Effector memory CD4-positive, alpha-beta T cell (primary cell): ENCODE measurements at places on chromosomes 1 and 21.
A peak's percentile ranks its signal among the peaks of the same experiment; 100 is the strongest.

DNA sequence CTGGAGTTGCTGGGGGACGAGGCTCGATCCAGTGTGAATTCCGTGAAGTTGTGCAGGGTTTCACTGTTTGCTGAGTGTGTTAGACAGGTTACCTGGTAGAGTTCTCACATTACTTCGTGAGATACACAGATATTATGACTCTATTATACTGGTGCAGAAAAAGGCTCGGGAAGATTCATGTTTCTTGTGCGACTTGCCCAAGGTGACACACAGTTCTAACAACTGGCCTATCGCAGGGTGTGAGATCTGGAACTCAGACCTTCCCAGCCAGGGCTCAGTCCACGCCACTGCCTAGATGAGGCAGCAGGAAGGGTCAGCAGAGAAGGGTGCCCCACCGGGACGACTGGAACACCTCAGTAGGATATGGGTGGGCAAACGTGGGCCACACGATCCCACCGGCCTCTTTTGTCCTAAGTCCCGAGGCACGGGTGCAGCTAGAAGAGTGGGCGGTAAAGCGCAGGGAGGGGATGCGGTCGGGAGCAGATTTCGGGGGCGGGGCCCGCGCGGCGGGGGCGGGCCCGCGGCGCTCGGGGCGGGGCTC is 296 bp upstream of the RNPEP start:
- DNase-seq = peak; percentile 57

DNA sequence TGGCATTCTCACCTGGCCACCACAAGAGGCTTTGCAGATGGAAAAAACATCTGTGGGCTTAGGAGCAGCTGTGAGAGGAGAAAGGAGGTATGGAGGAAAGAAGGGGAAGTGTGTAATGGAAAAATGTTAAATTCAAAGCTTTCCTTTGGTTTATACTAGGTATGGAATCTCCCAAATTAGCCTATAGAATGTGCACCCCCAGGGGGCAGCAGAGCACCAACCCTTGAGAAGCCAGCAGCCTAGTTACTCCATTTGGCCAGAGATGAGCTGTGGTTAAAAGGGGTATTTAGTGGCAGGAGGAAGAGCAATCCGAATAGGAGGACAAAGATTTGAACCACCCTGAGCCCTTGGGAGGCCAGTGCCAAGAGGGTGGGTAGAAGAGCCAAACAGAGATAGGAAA is 97.5 kb upstream of the CTTNBP2NL start:
- no peak for DNase-seq

DNA sequence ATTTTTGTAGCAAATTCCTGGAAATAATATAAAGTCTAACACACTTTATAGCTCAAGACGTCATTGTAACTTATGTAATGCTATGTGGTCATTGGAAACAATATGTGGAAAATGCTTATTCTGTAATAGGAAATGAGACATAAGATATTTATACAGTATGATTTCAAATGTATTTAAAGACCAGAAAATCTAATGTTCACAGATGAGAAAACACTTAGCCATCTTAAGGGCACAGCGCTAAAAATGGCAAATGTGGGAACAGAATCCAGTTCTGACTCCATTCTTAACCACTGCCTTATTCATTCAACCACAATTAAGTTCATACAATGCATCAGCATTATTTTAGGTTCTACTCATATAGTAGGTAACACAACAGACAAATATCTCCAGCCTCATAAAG is 12.5 kb downstream of the CSDE1 start:
- DNase-seq = no peak

- no peak for DNase-seq
These were observed 6.0 kb downstream of the S100B start for GRCh38 chr21:46598581-46599572.

DNA sequence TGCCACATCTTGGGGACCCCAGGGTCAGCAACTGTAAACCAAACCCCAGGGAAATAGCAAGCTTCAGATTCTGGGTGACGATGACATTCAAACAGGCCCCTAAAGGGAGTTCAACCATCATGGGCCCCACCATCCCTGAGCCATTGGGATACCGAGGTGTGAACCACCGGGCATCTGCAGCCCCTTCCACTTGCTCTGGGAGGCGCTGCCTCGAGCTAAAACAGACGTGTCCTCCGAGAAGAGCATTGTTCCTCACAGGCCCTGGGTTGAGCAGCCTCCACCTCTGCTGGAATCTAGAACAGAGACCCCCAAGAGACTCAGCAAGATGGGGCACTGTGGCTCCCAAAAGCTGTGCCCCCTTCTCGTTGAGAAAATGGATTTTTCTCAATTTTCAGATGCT is 19.0 kb upstream of the EFHD2 start:
- no peak for DNase-seq

DNA sequence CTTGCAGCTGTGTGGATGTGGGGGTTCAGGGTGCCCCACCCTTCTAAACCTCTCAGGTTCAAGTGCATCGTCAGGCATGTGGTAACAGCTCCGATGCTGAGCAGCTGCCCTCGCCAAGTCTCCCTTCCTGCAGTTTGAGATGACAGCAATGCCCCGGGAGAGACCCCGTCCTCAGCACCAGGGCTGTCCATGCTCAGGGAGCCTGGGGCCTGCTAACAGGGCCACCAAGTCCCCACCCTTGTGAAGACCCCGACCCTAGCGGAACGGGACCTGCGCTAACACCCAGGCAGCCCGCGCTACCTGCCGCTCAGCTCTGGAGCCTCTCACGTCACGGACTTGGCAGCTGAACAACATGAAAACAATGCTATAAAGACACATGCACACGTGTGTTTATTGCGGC is 159.2 kb upstream of the C1orf174 start:
- DNase-seq = no peak

- no peak for DNase-seq
These were observed 37.1 kb upstream of the CLSTN1 start for GRCh38 chr1:9860887-9861286.

GRCh38 chr1:36440044-36440443 is 10.2 kb downstream of the OSCP1 start:
- DNase-seq = no peak

DNA sequence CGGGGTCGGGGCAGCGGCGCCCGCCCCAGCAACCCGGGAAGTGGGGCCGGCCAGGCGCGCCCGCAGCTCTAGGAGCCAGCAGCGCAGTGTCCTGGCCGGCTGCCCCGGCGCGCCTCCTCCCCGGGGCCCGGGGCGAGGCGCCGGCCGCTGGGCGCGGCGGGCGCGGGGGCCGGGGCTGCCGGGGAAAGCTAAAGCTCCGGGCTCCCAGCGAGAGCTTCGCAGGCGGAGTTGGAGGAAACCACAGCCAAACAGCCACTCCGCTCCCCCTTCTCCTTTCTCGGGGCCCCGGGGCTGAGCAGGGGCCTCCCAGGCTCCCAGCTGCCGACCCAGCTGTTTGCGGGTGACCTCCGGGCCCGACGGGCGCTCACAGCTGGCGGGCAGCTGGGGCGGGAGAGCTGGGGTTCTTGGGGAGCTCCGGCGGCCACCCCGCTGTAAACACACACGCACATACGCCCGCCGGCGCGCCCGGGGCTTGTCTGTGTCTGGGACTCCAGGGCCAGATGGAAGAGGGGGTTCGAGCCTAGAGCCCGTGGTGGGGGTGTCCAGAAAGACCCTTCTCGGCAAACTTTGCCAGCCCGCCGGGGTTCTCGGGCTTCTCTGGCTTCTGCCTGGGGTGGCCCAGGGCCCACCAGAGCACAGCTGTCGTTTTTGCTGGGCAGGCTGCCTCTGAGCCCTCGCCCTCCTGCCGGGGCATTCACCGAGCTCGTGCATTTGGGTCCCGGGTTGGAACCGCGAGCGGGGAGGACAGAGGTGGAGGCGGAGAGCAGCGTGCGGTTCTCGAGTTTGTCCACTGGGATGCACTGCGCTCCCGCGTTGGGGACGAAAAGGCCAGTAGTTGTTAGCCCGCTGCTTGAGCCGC is 1.5 kb downstream of the AJAP1 start:
- DNase-seq = no peak

DNA sequence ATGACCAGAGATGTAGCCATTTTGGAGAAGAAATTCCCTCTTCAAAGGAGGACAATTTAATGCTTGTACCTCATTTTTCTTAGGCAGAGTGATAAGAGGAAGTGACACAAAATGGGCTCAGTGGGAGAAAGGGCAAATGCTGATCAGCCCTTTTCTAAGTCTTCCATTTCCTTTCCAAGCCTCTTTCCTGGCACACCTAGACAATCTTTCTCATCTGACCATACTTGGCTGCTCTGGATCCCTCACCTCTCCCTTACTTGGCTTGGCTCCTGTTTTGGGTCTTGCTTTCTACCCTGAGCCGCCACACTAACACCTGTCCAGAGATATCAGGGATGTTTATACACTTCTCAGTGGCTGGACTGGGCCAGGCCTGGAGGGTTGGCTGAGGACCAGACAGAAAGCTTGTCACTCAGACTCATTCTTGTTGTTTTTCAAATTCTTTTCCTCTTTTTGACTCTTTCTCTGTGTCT is 13.1 kb downstream of the TXNIP start:
- DNase-seq = no peak

- no peak for DNase-seq
These were observed 1.5 kb downstream of the ZNF684 start for GRCh38 chr1:40532844-40533424.

DNA sequence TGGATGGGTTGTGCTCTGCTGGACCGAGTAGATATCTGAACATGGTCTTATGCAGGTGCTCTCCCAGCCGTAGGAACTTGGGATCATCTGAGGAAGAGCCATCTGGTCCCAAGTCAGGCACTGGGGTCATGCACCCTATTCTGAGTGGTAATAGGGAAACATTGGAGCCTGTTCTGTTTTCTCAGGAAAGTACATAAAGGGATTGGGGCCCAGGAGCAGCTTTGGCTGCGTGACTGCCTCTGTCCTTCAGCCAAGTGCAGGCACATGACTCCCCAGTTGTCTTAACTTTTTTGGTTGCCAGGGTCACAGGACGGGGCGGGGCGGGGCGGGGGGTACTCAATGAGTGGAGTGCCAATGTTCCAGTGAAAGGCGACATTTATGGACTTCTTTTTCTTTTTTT is 11.5 kb downstream of the PFKFB2 start:
- no peak for DNase-seq

DNA sequence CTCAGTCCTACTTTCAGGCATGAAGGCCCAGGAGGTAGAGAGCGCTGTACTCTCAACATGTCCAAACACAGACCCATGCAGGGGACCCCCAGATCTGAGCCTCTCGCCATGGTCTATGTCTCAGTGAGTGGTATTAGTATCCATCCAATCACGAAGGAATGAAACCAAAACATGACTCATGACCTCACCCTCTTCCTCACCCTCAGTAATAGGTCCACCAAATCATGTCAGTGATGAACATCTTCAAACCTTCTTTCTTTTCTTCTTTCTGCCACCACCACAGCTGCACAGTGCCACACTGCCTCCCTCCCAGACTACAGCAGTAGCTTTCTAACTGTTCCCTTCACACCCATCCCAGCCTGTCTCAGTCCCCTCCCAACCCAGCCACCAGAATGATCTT is 16.8 kb downstream of the C1orf116 start:
- DNase-seq = no peak

DNA sequence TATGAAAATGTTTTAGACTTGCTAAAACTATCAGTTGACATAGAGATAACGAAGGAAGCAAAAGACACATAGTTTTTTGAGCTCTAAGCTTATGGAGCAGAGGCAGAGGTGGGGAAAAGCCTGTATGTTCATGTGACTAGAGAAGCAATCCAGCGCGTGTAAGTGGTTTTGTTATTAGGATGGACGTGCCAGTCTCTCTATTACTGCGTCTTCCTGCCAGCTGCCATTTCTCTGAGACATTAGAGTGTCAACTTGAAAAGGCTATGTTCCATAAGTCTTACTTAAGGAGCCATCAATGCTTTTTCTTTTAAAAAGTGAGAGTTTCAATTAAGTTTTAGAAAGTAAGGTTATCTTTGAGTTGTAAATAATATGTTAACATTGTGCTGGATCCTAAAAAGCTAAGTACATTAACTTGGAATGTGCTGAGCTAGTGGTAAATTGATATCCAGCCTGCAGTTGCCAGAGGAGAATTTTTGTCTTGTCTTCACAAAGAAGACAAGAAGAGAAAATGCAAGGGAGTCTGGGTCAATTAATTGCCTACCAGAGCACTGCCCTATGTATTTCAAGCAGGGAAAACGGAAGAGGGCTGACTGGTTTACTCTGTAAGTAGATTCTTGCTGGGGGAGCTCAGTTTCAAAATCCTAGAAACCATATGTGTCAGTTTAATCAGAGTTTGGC is 161.8 kb upstream of the B3GALT2 start:
- no peak for DNase-seq

- no peak for DNase-seq
These were observed 18.2 kb downstream of the TSNAX start for GRCh38 chr1:231546693-231547092.
